Right ventricle myocardium superior (tissue), 1 donor: ENCODE measurements at places on chromosomes 12 and 14.

- no peak for DNase-seq
Measured at GRCh38 chr14:55198749-55199148, 7.4 kb upstream of the DLGAP5 start.

- no peak for DNase-seq
Measured at GRCh38 chr12:25940886-25941285, 17.6 kb upstream of the RASSF8 start.

- DNase-seq, result no peak
Measured at GRCh38 chr12:39441189-39441962, 1.5 kb downstream of the KIF21A start.

GRCh38 chr12:128316973-128317526, 50.1 kb downstream of the TMEM132C start:
- no peak for DNase-seq

- DNase-seq, result no peak
Measured at GRCh38 chr14:80944861-80945617, 3.5 kb upstream of the CEP128 start.

DNA sequence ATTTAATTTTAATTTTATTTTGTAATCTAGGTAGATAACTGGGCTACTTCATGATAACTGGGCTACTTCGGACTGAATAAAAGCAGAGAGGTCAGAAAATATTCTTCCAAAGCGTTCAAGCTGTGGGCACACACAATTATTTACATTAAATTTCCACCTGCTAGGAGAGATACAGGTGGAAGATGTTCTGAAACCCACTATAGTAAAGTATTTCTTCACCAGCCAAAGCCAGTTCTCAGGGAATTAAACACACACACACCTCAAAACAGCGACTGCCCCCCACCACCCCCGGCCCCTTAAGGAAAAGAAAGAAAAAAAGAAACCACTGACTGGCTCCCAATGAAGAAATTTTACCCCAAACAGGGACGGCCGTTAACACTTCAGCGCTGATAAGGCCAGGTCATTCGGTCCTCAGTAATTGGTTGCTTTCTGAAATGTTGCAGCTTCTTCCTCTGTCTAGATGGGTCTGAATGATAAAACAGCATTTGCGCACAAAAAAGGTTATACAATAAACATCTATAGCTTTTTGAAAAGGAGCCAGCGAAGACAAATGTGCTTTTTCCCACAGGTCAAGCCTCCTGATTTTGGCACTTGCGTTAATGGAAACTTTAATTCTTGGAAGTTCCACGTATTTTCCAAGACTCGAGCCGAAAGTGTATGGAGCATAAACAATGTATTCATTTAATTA, 771 bp upstream of the KCNJ8 start:
- no peak for DNase-seq

DNA sequence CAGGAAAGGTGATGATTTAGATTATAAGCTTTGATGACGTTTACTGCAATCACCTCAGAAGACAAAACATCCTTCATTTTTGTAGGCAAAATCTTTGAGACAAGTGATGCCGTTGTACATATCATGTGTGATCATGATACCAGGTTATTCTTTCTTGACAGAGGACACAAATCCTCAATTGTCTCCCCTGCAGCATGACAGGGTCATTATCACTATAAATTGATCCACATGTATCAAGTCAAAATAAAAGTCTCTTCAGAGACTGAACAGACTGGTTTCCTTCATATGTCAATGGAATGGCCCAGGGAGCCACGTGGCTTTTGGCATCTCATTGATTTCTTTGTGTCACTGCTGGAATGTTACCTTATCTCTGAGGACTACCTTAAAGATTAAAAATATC, 995.7 kb downstream of the FLRT2 start:
- DNase-seq, result no peak

DNA sequence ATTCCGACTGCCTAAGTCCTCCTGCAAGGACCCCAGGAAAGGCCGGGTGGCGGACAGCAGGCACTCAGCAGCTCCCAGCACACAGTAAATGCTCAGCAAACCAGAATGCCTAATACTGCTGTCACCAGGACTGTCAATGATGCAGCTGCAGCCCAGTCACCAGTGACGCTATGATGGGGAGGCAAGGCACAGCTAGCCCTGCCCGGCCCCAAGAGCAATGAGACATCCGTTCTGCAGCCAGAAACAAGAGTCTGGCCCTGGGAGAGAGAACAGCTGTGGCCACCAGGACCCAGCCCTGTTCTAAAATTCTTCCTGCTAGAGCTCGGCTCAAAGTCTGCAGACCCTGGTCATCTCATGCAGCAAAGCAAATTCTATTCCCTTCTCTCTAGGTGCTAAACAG, 69.8 kb downstream of the NCOR2 start:
- DNase-seq, result peak; percentile 87
